ENCODE measurements at places on chromosomes 11 and 22.

GRCh38 chr11:44634401-44635281, 69.2 kb downstream of the CD82 start:
- DNase-seq: peak; percentile 68

DNA sequence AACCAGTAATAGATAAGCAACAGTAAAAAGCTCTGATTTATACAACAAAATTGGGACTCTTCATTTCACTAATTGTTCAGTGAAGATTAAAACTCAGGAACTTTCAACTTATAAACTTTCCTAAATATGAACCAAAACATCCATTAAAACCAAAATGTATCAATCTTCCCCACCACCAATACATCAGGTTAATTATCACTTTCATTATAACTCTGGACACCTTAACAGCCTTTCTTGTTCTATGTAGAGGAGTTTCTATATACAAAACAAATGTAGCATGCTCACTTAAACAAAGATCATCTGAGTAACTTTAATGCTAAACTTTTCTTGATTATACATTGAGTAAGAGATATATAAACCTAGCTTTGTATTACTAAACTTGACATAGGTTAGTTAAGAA, 74.7 kb downstream of the ST14 start:
- no peak for DNase-seq

DNA sequence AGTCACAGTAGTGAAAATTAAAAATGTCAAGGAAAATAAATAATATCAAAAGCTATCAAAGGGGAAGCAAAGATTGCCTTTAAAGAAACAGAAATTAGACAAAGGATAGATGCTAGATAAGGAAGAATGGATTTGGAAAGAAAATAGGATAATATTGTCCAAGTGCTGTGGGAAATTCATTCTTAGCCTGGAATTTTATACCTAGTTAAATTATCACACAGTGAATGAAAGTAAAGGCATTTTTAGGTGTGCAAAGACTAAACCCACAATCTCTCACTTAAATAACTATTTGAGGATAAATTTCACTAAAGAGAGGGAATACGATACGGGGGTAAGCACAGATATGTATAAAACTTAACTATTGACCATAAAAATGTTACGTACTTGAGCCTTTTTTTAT, 511.1 kb downstream of the TMEM135 start:
- no peak for DNase-seq

DNA sequence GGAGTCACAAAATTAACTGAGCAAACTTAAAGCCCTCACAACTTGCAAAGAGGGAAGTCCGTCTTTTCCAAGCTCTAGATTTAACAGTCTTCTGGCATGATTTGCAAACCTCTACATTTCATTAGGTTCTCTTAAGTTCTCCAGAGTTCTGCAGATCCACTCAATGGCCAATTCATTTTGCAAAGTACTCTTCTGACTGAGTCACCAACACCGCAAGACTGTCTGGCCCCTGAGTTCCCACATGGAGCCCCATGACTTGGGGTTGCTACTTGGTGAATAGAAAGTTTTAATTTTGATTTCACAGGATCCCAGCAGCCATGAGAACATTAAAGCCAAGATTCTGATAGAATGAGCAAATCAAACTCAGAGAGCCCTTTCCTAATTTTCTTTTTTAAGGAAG, 134.5 kb downstream of the PLEKHA7 start:
- DNase-seq: no peak

DNA sequence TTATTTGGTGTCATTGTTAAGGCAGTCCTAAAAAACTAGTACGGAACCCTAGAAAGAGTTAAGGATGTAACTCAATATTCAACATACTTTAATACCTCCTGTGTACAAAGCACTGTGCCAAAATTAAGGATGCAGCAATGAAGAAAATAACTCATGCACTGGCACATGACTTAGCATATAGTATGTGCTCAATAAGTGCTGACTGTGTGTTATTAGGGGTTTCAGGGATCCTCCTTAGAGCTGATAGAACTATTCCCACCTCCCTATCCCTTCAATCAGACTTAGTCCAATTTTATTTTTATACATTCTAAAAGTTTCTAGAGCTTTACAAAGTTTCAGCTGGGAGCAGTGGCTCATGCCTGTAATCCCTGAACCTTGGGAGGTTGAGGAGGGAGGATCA, 6.1 kb upstream of the FEZ1 start:
- no peak for DNase-seq

DNA sequence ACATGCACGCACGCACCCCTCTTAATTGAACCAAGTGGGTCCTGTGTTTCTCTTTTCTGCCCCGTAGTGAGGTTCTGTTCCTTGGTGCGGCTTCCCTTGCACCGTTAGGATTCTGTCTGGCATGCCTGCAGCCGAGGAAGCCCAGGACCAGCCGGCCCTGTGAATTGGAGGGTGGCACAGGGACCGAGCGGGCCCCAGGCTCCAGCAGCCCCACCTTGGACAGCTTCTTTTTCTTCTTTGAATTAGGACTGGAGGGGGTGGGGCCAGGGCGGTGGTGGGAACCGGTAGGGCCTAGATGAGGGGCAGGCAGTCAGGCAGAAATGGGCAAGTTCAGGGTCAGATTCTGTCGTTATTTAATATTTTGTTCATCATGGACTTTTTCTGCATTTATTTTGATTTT, 94.7 kb downstream of the MPPED1 start:
- DNase-seq: no peak

DNA sequence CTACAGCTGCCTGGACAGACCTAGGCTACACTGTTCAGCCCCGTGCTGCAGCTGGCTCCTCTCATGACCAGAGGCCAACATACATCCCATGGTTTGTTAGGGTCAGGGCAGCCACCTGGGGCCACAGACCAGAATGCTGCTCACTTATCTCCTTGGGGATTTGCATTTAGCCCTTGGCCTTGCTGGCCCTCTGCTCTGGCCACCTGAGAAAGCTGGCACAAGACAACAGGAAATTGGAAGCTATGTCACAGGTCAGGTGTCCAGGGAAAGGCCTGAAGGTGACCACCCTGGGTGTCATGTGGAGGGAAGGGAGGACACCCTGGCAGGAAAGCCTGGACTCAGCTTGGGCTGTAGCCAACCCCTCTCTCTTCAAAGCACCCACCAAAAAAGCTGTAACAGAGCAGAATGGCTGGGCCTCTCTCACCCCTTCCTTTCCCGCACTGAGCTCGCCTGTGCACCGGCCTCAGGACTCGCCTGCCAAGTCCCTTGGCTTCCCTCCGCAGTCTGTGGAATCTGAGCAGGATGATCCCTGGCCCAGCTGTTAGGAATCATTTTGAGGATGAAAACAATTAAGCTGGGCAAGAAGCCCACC, 86.3 kb downstream of the SNX19 start:
- DNase-seq: no peak

GRCh38 chr11:57072640-57073039, 83.9 kb downstream of the OR5AK2 start:
- peak; percentile 80 for DNase-seq

DNA sequence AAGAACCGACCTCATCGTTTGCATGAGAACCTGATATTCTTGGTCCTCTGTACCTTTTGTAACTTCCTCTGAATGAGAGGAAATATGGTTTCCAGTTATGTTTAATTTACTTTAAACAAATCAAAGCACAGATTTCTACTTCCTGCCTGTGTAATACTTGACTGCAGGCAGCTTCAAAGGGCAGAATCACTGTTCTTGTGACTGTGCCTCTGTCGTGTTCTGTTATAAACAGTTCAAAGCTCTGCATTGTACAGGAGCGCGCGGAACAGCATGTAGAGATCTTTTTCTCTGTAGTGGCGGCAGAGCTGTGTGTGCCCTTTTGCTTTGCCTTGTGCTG, 73.2 kb upstream of the CLDN5 start:
- no peak for DNase-seq

GRCh38 chr11:10192036-10192435, 102.0 kb downstream of the SBF2 start:
- DNase-seq: no peak

DNA sequence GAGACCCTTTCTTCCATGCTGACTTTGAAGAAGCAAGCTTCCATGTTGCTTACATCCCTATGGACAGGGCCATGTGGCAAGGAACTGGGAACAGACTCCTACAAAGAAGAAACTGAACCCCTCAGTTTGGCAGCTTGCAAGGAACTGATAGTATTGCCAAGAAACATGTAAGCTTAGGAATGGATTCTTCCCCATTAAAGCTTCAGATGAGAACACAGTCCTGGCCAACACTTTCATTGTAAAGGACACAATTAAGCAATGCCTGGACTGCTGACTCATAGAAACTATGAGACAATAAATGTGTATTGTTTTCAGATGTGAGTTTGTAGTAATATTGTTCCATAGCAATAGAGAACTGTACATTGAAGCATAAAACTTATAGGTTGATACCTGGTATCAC, 82.4 kb downstream of the AASDHPPT start:
- DNase-seq: no peak

GRCh38 chr11:69320326-69320725, 26.4 kb downstream of the MYEOV start:
- no peak for DNase-seq

DNA sequence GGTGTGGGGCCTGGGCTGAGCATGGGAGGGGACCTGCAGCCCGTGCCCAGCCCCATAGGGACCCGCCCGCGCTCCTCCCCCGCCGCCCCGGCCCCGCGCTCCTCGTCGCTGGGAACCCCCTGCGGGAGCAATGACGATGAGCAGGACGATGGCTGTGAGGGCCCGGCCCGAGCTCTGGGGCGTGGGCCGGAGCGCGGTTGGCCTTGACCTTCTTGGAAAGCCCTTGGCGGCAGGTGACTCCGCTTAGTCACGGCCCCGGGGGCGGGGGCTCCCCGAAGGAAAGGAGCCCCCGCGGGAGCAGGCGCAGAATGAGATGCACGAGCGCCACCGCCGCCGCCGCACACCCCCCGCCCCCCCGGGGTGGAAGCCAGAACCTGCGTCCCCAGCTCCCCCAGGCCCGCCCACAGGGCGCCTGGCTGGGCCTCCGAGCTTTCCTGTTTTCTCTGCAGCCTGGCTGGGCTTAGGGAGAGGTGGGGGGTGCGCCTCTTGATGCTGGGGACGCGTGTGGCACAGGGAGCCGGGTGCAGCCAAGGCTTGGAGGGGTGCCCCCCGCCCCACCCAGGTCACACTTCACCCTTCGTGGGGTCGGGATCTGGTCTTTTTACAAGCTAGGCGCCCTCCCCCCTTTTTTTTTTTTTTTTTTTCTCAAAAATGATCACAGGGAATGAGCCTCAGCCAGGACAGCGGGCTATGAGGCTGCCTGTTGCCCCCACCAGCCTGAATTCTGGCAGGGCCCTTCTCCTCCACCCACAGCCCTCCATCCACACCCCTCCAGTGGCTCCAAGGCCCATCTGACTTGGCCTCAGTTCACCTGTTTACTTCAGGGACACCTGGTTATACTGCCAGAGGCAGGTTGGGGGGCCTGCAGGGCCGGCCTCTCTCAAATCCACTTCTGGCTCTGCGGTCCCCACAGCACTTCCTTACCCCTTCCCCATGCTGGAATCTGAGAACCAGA, 17.9 kb downstream of the CRELD2 start:
- peak; percentile 86 for DNase-seq

- DNase-seq: no peak
Measured at GRCh38 chr11:12069066-12069676, 41.2 kb upstream of the MICAL2 start.
